Stimulated activated CD4-positive, alpha-beta T cell treated with anti-CD3 and anti-CD28 coated beads, Interleukin-12 subunit alpha, Interleukin-12 subunit beta, amount 100 ng/mL, for 48 hours (primary cell): ENCODE measurements at places on chromosomes 2 and 18.
A peak's percentile ranks its signal among the peaks of the same experiment; 100 is the strongest.

DNA sequence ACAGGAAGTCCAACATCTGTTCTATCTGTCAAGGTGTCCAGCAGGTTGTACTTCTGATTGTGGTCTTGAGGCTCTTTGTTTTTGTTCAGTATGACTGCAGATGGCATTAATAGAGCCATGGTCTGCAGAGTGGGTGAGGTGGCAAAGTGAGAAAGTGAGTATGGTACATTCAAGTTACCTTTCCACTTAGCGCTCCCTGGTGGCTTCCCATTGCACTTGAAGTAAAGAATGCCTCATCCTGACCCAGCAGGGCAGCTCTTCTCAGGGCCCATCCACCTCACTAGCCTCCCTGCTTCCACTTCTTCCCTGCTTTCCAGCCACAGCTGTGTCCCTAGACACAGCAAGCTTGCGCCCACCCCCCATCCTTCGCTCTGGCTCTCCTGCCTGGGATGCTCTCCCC lies 148.0 kb upstream of the ALPP start:
- DNase-seq = peak; percentile 13

- no peak for DNase-seq
These were observed 21.3 kb upstream of the TAF1B start for GRCh38 chr2:9821805-9822445.

DNA sequence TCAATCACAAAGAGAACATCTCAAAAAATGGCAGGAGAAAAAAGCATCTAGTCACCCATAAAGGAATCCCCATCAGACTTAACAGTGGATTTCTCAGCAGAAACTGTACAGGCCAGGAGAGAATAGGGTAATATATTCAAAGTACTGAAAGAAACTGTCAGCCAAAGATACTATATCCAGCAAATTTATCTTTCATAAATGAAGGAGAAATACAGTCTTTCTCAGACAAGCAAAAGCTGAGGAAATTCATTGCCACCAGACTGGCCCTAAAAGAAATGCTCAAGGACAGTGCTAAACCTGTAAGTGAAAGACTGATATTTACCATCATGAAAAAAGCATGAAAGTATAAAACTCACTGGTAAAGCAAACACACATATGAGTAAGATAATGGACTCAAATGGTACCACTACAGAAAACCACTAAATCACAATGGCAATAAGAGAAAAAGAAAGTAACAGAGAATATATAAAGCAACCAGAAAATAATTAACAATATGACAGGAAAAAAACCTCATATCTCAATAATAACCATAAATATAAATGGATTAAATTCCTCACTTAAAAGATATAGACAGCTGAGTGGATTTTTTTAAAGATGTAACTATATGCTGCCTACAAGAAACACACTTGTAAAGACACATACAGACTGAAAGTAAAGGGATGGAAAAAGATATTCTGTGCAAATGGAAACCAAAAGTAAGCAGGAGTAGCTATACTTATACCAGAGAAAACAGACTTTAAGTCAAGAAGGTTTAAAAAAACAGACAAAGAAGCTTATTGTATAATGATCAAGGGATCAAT lies 83.4 kb upstream of the STK39 start:
- DNase-seq = no peak

GRCh38 chr18:49009661-49010060 lies 58.9 kb upstream of the SMAD7 start:
- DNase-seq = no peak

- peak; percentile 12 for DNase-seq
These were observed 19.0 kb downstream of the INO80C start for GRCh38 chr18:35478520-35479435.

DNA sequence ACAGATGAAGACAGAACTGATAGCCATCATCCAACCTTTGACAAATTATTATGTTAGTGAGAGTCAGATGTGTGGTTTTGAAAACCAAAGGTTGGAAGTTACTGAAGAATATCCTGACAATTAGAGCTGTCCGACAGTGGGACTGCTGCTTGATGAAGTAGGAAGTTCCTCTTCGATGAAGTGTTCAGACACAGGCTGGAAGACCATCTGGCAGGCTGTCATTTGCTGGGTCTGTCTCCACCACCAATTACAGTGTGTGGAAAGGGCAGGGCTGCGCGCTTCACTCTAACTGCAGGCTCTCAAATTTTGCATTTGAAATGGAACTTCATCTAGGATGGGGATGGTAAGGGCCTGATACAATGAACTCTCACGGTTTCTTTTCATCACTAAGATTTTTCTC lies 313.8 kb downstream of the PIK3C3 start:
- DNase-seq = no peak

- no peak for DNase-seq
These were observed 13.0 kb downstream of the GPR55 start for GRCh38 chr2:230912046-230912445.

GRCh38 chr2:227058888-227059399 lies 105.1 kb downstream of the COL4A4 start:
- DNase-seq = no peak

DNA sequence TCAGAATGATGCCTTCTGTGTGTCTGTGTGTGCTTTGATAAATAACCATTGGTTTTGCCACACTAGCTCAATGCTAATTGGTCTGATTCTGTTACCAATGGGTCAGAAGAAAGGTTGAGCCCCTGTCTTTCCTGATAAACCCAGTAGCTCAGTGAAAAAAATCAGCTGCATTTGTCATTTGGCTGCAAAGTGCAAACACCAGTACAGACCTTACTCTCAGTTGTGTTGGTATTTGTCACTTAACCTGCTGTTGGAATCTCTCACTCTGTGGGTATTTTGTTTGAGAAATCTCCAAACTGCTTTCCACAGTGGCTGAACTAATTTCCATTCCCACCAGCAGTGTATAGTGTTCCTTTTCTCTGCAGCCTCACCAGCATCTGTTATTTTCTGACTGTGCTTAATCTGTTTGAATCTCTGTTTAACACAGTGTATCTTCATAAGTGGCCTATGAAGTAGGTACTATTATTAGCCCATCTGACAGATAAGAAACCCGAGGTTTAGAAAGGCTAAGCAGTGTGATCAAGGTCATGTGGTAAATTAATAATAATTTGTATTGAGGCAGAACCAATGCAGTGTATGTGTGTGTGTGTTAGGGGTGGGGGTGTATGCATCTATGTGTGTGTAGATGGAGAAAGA lies 26.7 kb downstream of the LIMS1 start:
- DNase-seq = no peak

DNA sequence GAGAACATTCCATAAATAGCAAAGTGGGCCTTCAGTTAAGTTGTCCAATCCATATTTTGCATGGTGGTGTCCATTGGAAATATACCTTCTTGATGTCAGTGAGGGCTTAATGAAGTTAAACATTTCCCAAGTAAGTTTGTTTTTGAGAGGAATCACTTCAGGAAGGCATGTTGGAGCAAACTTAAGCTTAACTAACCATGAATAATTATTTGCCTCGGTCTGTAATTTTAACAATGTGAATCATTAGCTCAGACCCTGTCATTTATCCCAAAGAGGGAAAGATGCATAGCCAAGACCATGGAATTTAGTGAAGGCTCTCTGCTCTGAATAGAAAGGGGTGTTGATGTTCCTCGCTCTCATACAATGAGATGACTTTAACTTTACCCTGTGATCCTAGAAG lies 47.4 kb downstream of the SPATS2L start:
- DNase-seq = no peak

GRCh38 chr2:100105678-100106054 lies 36.7 kb downstream of the AFF3 start:
- DNase-seq = no peak

- no peak for DNase-seq
These were observed 51.0 kb downstream of the ACTR3 start for GRCh38 chr2:113940891-113941290.

DNA sequence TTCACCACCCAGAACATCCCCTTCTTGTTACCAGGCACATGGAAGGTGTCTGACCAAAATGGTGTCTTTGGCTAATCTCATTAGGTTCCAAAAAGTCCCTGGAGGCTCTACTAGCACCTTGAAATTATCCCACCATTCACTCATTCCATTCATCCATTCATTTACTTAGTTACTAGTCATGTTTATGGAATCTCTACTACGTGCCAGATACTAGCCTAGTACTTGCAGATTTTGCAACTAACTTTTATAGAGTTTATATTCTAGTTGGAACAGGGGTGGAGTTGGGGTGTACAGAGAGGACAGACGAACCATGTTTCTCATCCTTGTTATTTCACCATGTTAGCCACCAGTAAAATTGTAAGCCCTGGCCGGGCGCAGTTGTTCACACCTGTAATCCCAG lies 4.0 kb upstream of the NOP58 start:
- no peak for DNase-seq

GRCh38 chr18:46344416-46345180 lies 240.4 kb downstream of the HAUS1 start:
- DNase-seq = no peak

- no peak for DNase-seq
These were observed 502 bp downstream of the MERTK start for GRCh38 chr2:111898703-111899514.
